ENCODE measurements at places on chromosomes 2 and 18. TPM values are rescaled to one million over a fixed set of nuclear protein-coding genes. Genes with fewer than 3 reads are reported as not detected.

DNA sequence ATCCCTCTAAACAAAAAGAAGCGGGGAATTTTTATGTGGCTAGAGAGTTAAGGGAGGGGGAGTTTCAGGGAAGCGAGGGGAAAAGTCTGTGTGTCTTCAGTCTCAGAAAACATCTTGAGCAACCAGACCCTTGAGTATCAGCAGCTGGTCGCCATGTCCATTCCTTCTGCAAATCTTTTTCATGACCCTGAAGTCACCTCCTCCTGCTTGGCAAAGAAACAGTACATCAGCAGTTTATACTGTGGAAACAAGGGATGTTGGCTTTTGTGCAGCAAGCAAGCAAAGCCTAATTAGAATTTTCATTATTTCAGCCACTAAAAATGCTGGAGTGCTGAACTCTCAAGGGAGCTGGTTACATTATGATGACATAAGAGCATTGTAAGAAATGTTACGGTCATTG is 187.4 kb upstream of the SLC8A1 start:
- DNase-seq = peak; percentile 20

- DNase-seq = no peak
These were observed 24.3 kb downstream of the ACMSD start for GRCh38 chr2:134862674-134863073.

DNA sequence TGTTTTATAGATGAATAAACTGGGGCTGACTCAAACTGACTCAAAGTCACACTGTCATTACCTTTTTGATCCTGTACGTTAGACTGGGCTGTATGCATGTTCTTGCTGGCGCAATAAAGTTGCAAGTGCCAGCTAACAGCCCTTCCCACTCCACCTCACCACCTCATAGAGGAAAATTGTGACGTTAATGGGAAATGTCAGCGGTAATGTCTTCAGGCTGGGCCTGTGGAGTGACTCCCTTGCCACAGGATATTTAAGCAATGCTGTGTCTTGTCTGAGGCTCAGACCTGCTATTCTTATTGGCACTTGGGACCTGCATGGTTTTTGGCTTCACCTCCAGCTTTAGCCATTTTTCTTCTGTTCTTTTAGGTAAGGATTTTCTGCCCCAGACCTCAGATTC is 25.2 kb upstream of the CASP10 start:
- no peak for DNase-seq

DNA sequence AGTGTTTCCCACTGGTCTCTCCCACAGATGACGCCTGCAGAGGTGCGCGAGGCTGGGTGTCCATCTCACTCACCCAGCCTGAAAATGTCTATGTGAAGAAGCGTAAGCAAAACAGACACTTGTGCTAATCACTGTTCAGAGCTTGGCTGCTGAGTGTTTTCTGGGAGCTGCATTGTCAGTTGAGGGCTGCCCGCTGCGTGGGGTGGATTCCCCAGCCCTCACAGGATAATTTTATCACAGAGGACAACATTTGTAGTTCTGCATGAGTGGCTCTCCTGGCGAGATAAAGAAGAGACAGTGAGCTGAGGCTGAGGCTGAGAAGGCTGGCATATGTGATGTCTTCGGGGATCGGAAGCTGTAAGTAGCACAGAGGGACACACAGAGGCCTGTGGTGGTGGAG is 16.2 kb upstream of the CAPN13 start:
- no peak for DNase-seq

The UGT1A9 gene
- 0.13 TPM for total RNA-seq

The DNAH6 gene
- not detected for total RNA-seq

The KCNS3 gene
- 25.8 TPM for total RNA-seq

The SERPINB2 gene
- not detected for total RNA-seq

The LIMS2 gene
- total RNA-seq = 15.5 TPM

The CCDC85A gene
- total RNA-seq = 8.2 TPM

The CD207 gene
- total RNA-seq = not detected
